ENCODE measurements at places on chromosomes 1 and 21.

GRCh38 chr1:86472767-86473166, 4.0 kb downstream of the CLCA1 start:
- DNase-seq: no peak

DNA sequence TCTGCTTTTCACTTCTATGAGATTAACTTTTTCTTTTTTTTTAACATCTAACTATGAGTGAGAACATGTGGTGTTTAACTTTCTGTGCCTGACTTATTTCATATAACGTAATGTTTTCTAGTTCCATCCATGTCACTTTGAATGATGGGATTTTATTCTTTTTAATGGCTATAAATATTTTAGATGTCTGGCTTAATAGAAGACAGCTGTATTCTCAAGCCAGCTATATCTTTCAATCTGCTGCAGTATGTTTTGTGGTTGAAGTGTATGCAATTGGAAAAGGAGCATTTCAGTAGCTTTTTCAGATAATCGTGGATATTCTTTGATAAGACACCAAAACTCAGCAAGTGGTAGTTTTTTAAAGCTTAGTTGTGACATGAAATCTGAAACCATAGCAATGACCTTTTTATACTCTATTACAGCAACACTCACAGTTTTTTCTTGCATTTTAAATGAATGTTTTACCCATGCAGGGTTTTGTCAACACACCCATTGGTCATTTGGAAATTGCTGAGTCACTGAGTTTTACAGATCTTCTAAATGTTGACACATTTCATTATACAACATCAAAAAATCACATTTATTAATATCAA, 5.7 kb upstream of the SVBP start:
- no peak for DNase-seq

GRCh38 chr1:100387657-100388350, 35.5 kb downstream of the CDC14A start:
- DNase-seq: no peak

DNA sequence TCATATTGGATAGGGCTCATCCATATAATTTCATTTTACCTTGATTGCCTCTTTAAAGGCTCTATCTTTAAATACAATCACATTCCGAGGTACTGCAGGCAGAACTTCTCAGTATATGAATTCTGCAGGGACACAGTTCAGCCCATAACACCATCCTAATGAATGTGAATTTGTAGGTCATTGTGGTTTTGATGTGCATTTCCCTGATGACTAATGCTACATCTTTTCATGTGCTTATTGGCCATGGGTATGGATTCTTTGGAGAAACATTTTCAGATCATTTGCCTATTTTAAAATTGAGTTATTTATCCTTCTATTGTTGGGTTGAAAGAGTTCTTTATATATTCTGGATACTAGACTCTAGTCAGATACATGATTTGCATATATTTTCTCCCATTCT, 9.6 kb upstream of the RPS6KC1 start:
- DNase-seq: no peak
